CD14-positive monocyte (primary cell): ENCODE measurements at places on chromosomes 16 and 17. TPM values are rescaled to one million over a fixed set of nuclear protein-coding genes. Genes with fewer than 3 reads are reported as not detected.

The SRL gene
- polyA plus RNA-seq = 0.04 TPM in 1 of 2 replicates, not detected in the other

GRCh38 chr17:60047046-60047445, 31.7 kb downstream of the HEATR6 start:
- DNase-seq = no peak

The KRT12 gene
- not detected for polyA plus RNA-seq

The CCDC102A gene
- not detected for polyA plus RNA-seq

DNA sequence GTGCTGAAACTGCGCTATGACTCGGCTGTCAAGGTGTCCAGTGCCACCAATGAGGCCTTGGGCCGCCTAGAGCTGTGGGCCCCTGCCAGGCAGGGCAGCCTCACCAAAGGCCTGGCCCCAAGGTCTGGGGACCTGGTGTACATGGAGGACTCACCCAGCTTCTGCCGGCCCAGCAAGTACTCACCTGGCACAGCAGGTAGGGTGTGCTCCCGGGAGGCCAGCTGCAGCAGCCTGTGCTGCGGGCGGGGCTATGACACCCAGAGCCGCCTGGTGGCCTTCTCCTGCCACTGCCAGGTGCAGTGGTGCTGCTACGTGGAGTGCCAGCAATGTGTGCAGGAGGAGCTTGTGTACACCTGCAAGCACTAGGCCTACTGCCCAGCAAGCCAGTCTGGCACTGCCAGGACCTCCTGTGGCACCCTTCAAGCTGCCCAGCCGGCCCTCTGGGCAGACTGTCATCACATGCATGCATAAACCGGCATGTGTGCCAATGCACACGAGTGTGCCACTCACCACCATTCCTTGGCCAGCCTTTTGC, 25.0 kb downstream of the WNT9B start:
- DNase-seq = no peak

- no peak for DNase-seq
Observed at GRCh38 chr16:66714654-66715307, 18.2 kb upstream of the CMTM4 start.

GRCh38 chr16:8872967-8873865, 4.4 kb upstream of the CARHSP1 start:
- no peak for DNase-seq

DNA sequence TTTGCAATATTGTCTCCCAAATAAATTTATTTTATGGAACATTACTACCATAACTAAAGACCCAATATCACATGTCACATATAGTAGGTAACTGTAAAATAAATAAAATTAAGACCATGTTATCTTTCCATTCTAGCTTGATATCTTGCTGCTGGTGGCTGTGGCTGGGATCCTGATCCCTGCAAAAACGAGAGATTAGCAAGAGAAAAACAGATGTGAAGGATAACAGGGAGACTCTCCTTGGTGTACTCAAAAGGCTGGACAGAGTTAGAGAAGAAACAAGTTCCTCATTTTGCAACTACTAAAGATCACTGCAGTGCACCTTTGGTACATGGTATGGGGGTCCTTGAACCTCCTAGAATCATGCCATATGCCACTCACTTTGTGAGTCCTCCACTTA, 49.7 kb downstream of the ARHGAP27 start:
- no peak for DNase-seq

The MLYCD gene
- 1.6 and 2.4 TPM in 2 replicates for polyA plus RNA-seq
